NCI-H748 treated with DMSO at 0.1 percent for 48 hours (cell line): ENCODE measurements at places on chromosomes 12 and 14.
A peak's percentile ranks its signal among the peaks of the same experiment; 100 is the strongest.

DNA sequence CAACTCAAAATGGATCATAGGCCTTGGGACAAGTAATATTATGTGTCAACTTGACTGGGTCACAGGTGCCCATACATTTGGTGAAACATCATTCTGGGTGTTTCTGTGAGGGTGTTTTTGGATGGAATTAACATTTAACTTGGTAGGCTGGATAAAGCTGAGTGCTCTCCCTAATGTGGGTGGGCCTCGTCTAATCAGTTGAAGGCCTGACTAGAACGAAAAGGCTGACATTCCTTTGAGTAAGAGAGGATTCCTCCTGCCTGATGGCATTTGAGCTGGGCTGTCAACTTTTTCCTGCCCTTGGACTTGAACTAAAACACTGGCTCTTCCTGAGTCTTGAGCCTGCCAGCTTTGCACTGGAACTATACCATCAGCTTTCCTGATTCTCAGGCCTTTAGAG lies 93.4 kb upstream of the ESRRB start:
- no peak for DNase-seq

DNA sequence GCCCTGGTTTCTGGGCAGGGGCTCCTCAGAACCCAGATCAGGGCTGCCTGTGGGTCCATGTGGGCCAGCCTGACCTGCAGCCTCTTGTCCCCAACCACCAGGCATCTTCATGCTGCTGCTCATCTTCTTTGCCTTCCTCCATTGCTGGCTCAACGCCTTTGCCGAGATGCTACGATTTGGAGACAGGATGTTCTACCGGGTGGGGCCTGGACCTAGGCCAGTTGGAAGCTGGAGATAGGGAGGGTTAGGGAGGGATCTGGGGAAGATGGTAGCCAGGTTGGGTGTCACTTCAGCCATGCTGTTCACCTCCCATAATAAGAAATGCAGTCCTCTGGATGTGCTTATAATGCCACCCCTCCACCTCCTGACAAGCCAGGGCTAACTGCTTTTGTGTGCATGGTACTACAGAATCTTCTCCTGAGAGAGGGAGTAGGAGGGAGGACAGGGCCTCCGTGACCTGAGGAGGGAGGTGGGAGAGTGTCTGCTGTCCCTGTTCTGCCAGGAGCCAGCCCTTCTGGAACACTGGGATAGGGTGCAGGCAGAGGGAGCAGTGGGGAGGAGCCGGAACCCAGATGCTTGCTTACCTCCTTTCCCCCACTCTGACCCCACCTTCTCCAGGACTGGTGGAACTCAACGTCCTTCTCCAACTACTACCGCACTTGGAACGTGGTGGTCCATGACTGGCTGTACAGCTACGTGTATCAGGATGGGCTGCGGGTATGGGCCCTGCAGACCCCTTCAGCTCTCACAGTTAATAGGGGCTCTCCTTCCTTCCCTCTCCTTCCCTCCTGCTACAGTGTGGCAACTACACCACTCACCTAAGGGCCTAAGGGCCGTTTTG lies 17.6 kb downstream of the SOAT2 start:
- no peak for DNase-seq

- DNase-seq: no peak
Measured at GRCh38 chr14:23173031-23173430, 10.4 kb downstream of the SLC7A8 start.

GRCh38 chr12:125191361-125192087 lies 126.3 kb downstream of the AACS start:
- DNase-seq: no peak

GRCh38 chr14:91330096-91330696 lies 85.7 kb upstream of the GPR68 start:
- DNase-seq: no peak

DNA sequence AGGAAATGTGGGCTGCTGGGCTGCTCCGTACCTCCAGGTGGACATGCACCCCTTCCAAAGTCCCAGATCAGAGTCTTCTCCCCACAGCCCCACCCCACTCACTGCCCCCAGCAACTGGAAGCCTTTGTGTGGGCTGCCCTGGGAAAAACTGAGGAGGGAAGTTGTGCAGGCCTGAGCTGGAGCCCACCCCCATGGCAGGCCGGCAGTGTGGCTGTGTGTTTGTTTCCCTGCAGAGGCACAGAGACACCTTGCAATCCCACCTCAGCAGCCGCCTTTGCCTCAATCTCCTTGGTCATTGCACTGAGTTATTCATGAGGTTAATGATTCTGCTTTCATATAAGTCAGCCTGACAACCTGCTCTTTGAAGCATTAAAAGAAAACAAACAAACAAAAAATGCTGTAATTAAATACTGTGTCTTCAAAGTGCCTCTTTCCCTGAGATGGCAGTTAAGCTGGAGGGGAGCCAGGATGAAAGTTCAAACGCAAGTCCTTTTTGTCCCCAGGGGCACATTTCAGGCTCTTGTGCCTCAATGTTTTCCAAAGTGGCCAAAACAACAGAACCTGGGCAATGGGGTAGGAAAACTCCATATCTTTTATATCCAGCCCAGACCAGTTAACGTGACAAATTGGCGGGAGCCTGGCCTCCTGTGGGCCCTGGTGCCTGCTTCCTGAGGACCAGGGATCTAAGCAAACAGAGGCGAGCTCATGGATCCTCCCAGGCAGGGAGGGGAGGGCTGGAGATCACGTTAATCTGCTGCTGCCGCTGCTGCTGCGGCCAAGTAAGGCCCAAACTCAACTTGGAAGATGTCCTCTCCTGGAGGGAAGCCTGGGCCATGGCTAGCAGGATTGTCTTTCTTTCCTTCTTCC lies 51.9 kb upstream of the TSPAN11 start:
- DNase-seq: peak; percentile 19
